ENCODE measurements at places on chromosomes 12 and 14.

DNA sequence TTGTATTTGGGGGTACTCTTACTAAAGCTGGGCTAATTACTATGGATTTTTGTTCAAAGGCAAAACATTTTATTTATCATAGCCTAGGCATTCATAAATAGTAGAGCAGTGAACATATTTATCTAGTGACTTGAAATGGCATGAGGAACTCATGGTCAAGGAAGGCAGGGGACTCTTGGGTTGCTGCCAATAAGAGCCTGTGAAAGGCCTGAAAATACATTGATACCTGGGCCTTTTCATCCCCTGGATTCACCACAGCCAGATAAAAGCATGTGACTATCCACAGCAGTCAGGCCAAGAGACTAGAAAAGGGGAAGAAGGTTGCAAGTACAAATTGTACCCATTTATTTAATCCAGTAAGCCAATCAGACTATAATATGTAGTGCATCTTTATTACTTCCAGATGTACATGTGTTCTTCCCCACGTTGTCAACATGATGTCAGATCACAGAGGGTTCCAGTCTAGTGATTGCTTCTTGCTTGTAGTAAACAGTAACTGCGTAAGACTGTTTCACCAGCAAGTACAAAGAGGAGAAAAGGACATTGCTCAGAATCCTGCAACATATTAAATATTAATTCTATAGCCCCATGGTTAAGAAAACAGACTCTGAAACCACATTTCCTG, 409.7 kb downstream of the NOVA1 start:
- no peak for DNase-seq

GRCh38 chr14:30445852-30446251, 113.1 kb upstream of the G2E3 start:
- DNase-seq: no peak

GRCh38 chr14:70871863-70872677, 35.2 kb upstream of the PCNX1 start:
- no peak for DNase-seq

DNA sequence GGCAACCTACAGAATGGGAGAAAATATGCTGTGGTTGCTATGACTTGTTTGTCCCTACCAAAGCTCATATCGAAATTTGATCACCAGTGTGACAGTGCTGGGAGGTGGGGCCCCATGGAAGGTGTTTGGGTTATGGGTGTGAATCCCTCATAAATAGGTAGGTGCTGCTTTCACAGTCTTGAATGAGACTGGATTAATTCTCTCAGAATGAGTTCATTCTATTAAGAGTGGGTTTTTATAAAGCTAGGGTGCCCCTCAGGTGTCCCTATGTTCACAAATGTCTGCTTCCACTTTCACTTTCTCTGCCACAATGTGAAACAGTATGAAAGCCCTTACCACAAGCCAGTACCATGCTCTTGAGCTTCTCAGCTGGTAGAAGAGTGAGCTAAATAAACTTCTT, 133.5 kb downstream of the CPNE8 start:
- DNase-seq: peak; percentile 3
